Activated CD4-positive, CD25-positive, alpha-beta regulatory T cell treated with anti-CD3 and anti-CD28 coated beads, Interleukin-2, amount 50 U/mL, for 72 hours (primary cell): ENCODE measurements at places on chromosomes 5 and 9.

DNA sequence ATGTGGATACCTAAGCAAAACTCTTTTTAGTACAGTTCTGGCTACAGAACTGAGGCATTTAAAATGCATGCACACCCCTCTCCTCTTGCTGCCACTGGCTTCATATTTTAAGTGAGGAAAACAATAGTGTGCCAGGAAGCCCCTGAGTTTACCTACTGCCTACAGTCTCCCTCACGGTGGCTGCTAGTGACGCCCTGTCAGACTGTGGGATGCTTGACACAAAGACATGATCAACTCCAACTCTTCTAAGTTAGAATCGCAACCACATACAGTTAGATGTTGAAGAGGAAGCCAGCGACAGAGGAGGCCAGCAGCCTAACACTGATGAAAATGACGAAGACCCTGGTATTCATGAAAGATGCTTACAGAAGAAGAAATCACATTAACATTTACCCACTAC, 1.3 kb downstream of the SEC16A start:
- no peak for DNase-seq

DNA sequence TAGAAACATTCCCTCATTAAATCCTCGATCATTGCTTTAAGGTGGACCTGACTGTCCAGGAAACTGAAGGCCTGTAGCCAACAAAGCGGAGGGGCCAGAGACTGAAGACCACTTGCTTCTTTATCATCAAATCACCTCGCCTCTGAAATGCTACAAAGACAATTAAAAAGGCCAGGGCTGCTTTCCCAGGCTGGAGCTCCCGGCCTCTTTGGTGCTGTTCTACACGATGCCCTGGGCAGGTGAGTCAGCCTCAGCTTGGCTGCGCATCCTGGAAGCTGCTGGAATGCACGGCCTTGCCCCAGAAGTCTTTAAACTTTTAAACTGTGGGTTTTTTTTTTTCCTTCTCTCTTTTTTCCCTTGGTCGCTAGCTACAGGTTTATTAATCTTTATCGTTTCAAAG, 46.5 kb downstream of the SH3PXD2B start:
- no peak for DNase-seq

- DNase-seq = no peak
Observed at GRCh38 chr5:5726401-5726800, 303.9 kb downstream of the ICE1 start.

- no peak for DNase-seq
Observed at GRCh38 chr5:120465436-120465961, 1.4 kb downstream of the PRR16 start.

- DNase-seq = no peak
Observed at GRCh38 chr9:83041771-83042170, 21.2 kb downstream of the RASEF start.
